ENCODE measurements at places on chromosomes 7 and 10. TPM values are rescaled to one million over a fixed set of nuclear protein-coding genes. Genes with fewer than 3 reads are reported as not detected.

The ADAM22 gene
- total RNA-seq, result 0.38 TPM

The CYTH3 gene
- 8.0 TPM for total RNA-seq

The MCM10 gene
- total RNA-seq, result 14.1 TPM

The GARIN1A gene
- total RNA-seq, result 0.28 TPM

The FHIP2A gene
- total RNA-seq, result 18.5 TPM

The SNX10 gene
- 0.19 TPM for total RNA-seq

The HGF gene
- total RNA-seq, result 4.0 TPM

The SLC39A12 gene
- under 0.01 TPM for total RNA-seq

The FGFR2 gene
- total RNA-seq, result 0.09 TPM
